Activated naive CD4-positive, alpha-beta T cell treated with anti-CD3 and anti-CD28 coated beads for 36 hours (primary cell): ENCODE measurements at places on chromosomes 11 and 22. TPM values are rescaled to one million over a fixed set of nuclear protein-coding genes. Genes with fewer than 3 reads are reported as not detected.

- no peak overlapping the region for H3K27ac ChIP-seq
- H3K4me3 ChIP-seq, result no peak overlapping the region
- DNase-seq, result no peak
- H3K4me1 ChIP-seq, result no peaks in the 10 kb centered on the region
Measured at GRCh38 chr11:126589492-126589803, 234.0 kb downstream of the ST3GAL4 start.

GRCh38 chr22:17946662-17947367, 77.5 kb downstream of the MICAL3 start:
- no peaks in the 10 kb centered on the region for H3K27me3 ChIP-seq
- H3K27ac ChIP-seq, result no peak overlapping the region
- no peaks in the 10 kb centered on the region for H3K36me3 ChIP-seq

- no peaks in the 10 kb centered on the region for H3K36me3 ChIP-seq
- H3K27me3 ChIP-seq, result no peaks in the 10 kb centered on the region
- DNase-seq, result no peak
- no peak overlapping the region for H3K4me3 ChIP-seq
- peak overlapping the region; percentile 50 for H3K27ac ChIP-seq
Measured at GRCh38 chr22:25064894-25065560, 112.5 kb downstream of the KIAA1671 start.

The PPP1CA gene
- 204 TPM for total RNA-seq

The CARD16 gene
- total RNA-seq, result 10.9 TPM
